ENCODE measurements at places on chromosomes 5 and 9. TPM values are rescaled to one million over a fixed set of nuclear protein-coding genes. Genes with fewer than 3 reads are reported as not detected.

MED27 gene
- total RNA-seq: 35.9 TPM

EGR1 gene
- total RNA-seq: 10.9 TPM

POLE3 gene
- 121 TPM for total RNA-seq

FOXD4 gene
- total RNA-seq: 0.44 TPM

MRPS27 gene
- 53.3 TPM for total RNA-seq

C8G gene
- total RNA-seq: 1.6 TPM

ZNF608 gene
- total RNA-seq: 1.3 TPM

PCYOX1L gene
- total RNA-seq: 2.8 TPM

FBP2 gene
- total RNA-seq: not detected

LPCAT1 gene
- total RNA-seq: 186 TPM

SH3RF2 gene
- 2.5 TPM for total RNA-seq

NME5 gene
- not detected for total RNA-seq

LCP2 gene
- total RNA-seq: not detected

DEPDC1B gene
- 14.6 TPM for total RNA-seq

PRUNE2 gene
- 0.06 TPM for total RNA-seq

STK32A gene
- total RNA-seq: 0.62 TPM

GARIN3 gene
- not detected for total RNA-seq

PROP1 gene
- not detected for total RNA-seq

CLPTM1L gene
- 158 TPM for total RNA-seq

LCN2 gene
- 6.8 TPM for total RNA-seq

GFI1B gene
- not detected for total RNA-seq

PRRC2B gene
- 64.9 TPM for total RNA-seq

TAF11L10 gene
- not detected for total RNA-seq

LCN1 gene
- total RNA-seq: not detected

MAP1B gene
- total RNA-seq: 28.3 TPM

HMCN2 gene
- 0.05 TPM for total RNA-seq

ZBED3 gene
- total RNA-seq: 4.2 TPM

C9orf153 gene
- total RNA-seq: 0.65 TPM

GMCL2 gene
- total RNA-seq: not detected

PDZD2 gene
- total RNA-seq: 0.23 TPM

KCNIP1 gene
- total RNA-seq: not detected

SLC22A4 gene
- 5.0 TPM for total RNA-seq

SURF2 gene
- total RNA-seq: 45.8 TPM

KIF2A gene
- total RNA-seq: 37.6 TPM

PCDHA10 gene
- total RNA-seq: 0.03 TPM

MEF2C gene
- total RNA-seq: not detected

WNT8A gene
- total RNA-seq: not detected

FBN2 gene
- 12.1 TPM for total RNA-seq

TXNDC8 gene
- not detected for total RNA-seq

PDE6A gene
- total RNA-seq: 0.25 TPM

IL4 gene
- total RNA-seq: not detected

PCDHGB2 gene
- total RNA-seq: 0.13 TPM

OBP2B gene
- total RNA-seq: not detected

NPM1 gene
- total RNA-seq: 4,120 TPM

OMD gene
- total RNA-seq: not detected

GOLM1 gene
- 117 TPM for total RNA-seq

ADAMTS6 gene
- 0.08 TPM for total RNA-seq

MTMR12 gene
- total RNA-seq: 17.6 TPM

ARSI gene
- total RNA-seq: 28.6 TPM

SPATA31A6 gene
- not detected for total RNA-seq

MYOZ3 gene
- total RNA-seq: 0.22 TPM

GLDC gene
- 14.1 TPM for total RNA-seq

NACC2 gene
- total RNA-seq: 38.0 TPM

NR6A1 gene
- total RNA-seq: 1.7 TPM

PCDHGA4 gene
- total RNA-seq: 0.08 TPM
